Substantia nigra (tissue), 51 donors: ENCODE measurements at places on chromosomes 6 and 20.

- DNase-seq: no peak
Observed at GRCh38 chr20:47543006-47543431, 41.3 kb downstream of the NCOA3 start.

DNA sequence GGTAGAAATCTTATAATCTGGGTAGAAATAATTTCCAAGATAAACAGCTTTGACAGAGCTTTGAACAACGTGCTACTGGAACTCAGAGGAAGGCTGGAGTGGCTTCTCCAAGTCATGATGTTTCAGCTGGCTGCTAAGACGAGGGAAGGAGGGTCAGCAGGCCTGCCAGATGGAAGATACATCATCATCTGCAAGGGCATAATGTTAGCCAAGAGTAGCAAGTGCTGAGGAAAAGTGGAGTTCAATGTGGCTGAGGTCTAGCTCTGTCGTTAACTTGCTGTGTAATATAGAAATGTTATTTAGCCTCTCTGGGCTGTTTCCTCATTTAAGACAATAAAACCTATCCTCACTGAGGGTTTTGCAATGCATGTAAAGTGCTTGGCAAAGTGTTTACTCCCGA, 35.1 kb downstream of the RGS17 start:
- no peak for DNase-seq

- no peak for DNase-seq
Observed at GRCh38 chr20:15440049-15440820, 1102.8 kb upstream of the FLRT3 start.

DNA sequence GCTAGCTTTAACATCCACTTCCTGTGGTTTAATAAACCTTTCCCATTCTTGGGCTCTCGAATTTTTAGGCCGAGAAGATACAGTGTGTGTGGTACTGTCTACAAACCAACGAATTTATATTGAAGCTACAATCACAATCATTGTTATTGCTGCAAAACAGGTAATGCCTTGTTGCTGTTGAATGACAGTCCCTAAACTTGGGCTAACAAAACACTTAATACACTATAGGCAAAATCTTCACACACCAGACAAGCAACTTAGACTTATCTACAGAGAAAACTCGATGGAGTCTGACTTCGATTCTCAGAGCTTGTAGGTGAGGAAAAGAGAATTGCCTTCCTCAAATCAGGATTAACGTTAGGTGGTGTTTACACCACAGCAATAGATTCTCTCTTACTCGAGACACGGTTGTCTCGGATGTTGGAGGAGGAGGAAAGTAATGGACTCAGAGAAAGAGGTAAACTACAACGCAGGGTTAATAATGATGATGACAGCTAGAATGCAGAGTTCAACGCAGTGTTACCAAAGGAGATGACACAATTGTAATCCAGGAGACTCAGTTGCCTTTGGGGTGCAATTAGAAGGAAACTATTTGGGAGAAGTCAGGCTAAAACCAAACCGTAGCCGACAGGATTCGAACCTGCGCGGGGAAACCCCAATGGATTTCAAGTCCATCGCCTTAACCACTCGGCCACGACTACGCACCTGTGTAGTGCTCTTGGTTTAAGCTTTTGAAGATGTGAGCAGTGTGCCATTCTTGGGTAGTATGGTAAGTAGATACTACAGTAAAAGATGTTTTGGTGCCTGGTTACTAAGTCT, 32.5 kb upstream of the ZNF184 start:
- no peak for DNase-seq

GRCh38 chr20:56111961-56112730, 106.8 kb upstream of the CBLN4 start:
- peak; percentile 55 for DNase-seq

GRCh38 chr6:157981132-157981394, 600 bp upstream of the SYNJ2 start:
- DNase-seq: no peak

DNA sequence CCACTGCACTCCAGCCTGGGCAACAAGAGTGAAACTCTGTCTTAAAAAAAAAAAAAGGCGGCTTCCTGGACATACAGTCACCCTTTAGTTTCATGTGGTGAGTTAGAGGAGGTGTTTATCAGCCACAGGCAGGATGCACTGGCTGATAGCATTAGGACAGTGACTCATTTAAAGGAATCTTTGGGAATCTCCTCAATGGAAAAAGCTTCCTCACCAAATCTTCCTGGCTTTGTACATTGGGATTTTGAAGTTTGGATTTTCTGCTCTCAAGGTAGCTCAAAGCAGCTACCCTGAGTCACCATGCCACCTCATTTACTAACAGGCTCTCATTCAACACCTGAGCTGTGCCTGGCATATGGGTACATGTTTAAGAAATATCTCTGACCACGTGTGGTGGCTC, 20.2 kb downstream of the PRPH2 start:
- no peak for DNase-seq

DNA sequence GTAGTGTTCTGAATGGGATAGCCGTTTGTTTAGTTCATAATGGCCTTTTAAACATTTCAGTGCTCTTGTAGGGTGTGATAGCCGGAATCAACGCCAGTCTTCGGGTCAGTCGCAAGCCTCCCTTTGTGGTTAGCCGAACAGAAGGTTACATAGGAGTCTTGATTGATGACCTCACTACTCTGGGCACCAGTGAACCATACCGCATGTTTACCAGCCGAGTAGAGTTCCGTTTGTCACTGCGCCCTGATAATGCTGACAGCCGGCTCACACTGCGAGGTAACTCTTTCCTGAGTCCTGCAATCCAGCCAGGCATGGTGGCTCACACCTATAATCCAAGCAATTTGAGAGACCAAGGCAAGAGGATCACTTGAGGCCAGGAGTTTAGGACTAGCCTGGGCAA, 20.4 kb downstream of the MTO1 start:
- no peak for DNase-seq

DNA sequence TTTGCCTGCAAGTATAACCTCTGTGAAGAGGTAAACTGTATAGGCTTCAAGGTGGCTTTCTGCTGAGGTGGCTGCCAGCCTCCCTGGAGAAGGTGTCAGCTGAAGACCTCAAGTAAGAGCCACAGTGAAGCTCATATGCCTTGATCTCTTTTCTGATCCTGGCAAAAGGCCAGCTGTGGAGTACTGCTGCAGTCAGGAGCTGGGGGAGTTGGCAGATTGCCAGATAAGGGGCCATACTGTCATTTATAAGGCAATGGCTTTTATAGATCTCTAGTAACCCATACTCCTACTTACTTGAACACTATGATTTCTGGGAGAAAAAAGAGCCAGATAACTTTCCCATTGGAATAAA, 8.8 kb upstream of the CEP85L start:
- DNase-seq: no peak

- DNase-seq: no peak
Observed at GRCh38 chr6:66238851-66239250, 531.8 kb upstream of the EYS start.

- no peak for DNase-seq
Observed at GRCh38 chr20:60338556-60338955, 380.3 kb downstream of the CDH26 start.

DNA sequence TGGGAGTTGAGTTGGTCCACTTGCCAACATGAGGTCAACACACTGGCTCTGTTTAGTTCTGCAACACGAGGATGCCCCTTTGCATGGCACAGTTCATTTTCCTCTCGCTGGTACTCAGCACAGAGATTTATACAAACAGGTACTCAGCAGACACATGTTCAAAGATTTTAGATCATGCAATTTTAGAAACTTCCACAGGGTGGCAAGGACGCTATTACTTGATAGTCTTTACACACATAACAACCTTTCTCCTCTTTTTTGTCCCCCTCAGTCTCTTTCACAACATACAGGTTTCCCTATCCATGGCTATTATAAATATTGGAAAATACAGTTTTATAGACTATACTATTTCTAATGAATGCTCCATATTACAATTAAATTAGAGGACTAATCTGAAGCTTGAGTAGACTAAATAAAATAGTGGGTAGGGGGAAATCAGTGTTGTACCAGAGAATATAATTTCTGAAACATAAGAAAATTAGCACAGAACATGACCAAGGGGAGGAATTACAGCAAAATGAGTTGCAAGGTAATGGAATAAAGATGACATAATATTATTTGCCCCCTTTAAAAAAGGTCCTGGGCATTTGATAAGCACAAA, 331.8 kb upstream of the BTBD3 start:
- no peak for DNase-seq

GRCh38 chr6:8108031-8108660, 5.8 kb upstream of the EEF1E1 start:
- no peak for DNase-seq

DNA sequence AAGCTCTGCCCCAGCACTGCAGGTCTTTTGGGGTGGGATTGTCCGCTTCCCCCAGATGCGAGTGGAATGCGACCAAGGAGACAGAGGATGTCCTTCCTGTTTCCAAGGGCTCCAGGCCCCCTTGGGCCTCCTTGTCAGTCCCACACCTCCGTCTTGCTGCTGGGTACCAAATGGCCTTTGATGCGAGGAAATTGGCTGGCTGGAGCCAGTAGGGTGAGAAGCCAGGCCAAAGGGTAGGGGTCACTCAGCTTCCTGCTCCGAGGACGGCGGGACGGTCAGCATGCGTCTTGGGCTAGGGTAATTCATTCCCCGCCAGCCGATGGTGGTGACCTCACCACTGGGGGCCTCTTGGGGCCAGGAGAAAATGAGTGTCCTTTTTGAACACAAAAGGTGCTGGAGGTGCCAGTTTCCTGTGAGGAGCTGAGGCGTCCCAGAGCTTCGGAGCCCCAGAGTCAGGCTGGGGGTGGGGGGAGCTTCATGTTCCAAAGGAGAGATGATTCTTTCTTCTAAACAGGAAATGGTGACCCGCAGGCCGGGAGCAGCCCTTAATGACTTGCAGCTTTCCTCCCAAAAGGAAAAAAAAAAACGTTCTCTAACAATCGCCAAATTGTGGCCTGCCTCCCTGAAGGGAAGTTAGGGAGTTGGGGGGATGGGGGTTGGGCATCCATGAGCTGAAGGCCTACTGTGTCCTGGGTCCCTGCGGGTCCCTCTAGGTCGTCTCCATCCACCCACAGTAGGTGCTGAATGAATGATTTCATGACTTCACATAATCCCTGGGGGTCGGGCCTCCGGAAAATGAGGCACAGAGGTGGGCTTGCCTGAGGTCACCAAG, 6.7 kb downstream of the SNAI1 start:
- peak; percentile 8 for DNase-seq

DNA sequence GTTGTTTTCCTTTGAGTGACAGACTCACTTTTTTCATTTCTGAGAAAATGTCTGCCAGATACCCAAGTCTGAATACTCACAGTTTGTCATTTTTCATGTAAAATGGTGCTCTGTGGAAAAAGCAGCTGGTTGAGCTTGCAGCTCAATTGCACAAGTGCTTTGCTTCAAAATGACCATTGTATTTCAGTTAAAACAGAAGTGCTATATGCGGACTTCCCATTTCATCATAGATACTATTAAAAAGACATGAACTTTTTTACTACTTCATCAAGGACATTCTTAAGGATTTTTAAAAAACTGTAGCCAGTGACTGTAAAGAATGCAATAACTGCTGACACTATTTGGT, 61.5 kb downstream of the KCNS1 start:
- DNase-seq: no peak

- no peak for DNase-seq
Observed at GRCh38 chr6:88246654-88247053, 80.5 kb upstream of the CNR1 start.

DNA sequence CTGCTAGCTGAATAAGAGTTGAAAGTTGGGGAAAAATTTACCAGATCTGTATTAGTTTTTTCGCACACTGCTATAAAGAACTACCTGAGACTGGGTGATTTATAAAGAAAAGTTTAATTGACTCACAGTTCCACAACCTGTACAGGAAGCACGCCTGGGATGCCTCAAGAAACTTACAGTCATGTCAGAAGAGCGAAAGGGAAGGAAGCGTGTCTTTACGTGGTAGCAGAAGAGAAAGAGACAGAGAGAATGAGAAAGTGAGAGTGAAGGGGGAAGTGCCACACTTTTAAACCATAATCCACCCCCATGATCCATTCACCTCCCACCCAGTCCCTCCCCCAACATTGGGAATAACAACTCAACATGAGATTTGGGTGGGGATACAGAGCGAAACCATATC, 79.6 kb downstream of the KHDC1L start:
- DNase-seq: no peak

- no peak for DNase-seq
Observed at GRCh38 chr6:38508286-38508685, 131.4 kb downstream of the BTBD9 start.

DNA sequence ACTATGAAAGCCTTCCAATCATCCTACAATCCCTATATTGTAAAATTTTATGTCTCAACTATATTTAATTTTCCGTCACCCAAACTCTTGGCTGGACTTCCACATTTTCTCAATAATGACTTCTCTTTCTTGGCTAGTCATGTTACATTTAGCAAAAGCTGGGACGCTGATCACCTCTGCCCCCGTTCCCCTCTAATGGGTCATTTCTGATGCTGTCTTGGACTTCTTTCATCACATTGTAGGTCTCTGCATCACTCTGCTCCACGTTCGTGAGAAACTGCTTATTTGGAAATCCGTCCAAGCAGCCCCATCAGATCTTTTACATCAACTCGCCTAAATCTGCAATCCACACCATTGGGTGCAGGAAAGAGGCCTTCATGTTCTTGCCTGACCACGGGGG, 203.8 kb downstream of the MYLK4 start:
- DNase-seq: no peak

- no peak for DNase-seq
Observed at GRCh38 chr6:163209005-163209404, 205.5 kb upstream of the QKI start.

DNA sequence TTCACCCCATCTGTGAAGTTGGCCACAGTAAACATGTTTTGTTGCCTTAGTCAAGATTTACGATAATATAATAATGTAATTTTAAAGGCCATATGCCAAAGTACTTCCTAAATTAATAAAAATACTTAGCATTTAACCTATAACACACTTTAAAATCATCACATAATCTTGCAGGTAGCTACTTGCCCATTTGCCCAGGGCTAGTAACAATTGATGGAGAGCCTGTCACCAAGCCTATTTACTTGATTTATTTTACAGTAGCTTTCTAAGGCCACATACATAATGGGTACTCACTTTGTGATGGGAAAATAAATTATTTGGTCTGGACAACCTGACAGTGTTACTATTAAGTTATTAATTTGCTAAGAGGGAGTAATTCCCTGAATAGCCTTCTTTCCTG, 14.5 kb downstream of the BTBD9 start:
- DNase-seq: no peak

GRCh38 chr20:24953621-24954133, 4.6 kb downstream of the CST7 start:
- no peak for DNase-seq

DNA sequence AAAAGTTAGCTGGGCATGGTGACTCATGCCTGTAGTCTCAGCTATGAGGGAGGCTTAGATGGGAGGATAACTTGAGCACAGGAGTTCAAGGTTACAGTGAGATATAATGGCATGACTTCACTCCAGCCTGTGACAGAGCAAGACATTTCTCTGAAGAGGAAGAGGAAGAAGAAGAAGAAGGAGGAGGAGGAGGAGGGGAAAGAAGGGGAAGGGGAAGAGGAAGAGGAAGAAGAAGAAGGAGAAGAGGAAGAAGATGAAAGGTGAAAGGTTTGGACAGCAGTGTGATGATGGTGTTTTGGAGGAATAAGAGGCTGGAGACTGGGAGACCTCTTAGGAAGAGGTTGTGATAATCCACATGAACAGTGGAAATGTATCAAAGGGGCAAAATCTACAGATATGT, 410.7 kb upstream of the JAG1 start:
- DNase-seq: no peak

- DNase-seq: no peak
Observed at GRCh38 chr20:2382833-2383232, 2.1 kb downstream of the TGM6 start.
